ENCODE measurements at places on chromosomes 2 and 18. TPM values are rescaled to one million over a fixed set of nuclear protein-coding genes. Genes with fewer than 3 reads are reported as not detected.

Gene CPO
- polyA plus RNA-seq, result 0.23 TPM

Gene CFC1
- polyA plus RNA-seq, result 0.48 TPM

Gene GAL3ST2
- polyA plus RNA-seq, result 0.25 TPM

Gene LIMS2
- 32.6 TPM for polyA plus RNA-seq

Gene GULP1
- polyA plus RNA-seq, result 16.4 TPM

Gene HOXD9
- polyA plus RNA-seq, result 5.3 TPM

Gene GLB1L
- 6.0 TPM for polyA plus RNA-seq

Gene SEMA4C
- polyA plus RNA-seq, result 39.1 TPM

Gene ONECUT2
- polyA plus RNA-seq, result 0.16 TPM

Gene RTP5
- 0.05 TPM for polyA plus RNA-seq

Gene MEP1B
- not detected for polyA plus RNA-seq

Gene GREB1
- polyA plus RNA-seq, result 10.5 TPM

Gene NXPH2
- polyA plus RNA-seq, result 8.4 TPM

Gene HOXD4
- 8.1 TPM for polyA plus RNA-seq

Gene SPP2
- not detected for polyA plus RNA-seq

Gene CLEC4F
- polyA plus RNA-seq, result 0.15 TPM

Gene DTNA
- polyA plus RNA-seq, result 71.5 TPM

Gene MAPK4
- 4.3 TPM for polyA plus RNA-seq

Gene NRBP1
- 120 TPM for polyA plus RNA-seq

Gene NYAP2
- polyA plus RNA-seq, result 0.05 TPM

Gene CHRNG
- 75.0 TPM for polyA plus RNA-seq

Gene HRH4
- not detected for polyA plus RNA-seq

Gene GKN2
- polyA plus RNA-seq, result not detected

Gene NTSR2
- polyA plus RNA-seq, result not detected

Gene CFAP210
- 0.18 TPM for polyA plus RNA-seq

Gene AQP12B
- 1.7 TPM for polyA plus RNA-seq

Gene GPR45
- not detected for polyA plus RNA-seq

Gene FAM237A
- polyA plus RNA-seq, result not detected

Gene KATNAL2
- polyA plus RNA-seq, result 8.1 TPM

Gene VWA3B
- 0.43 TPM for polyA plus RNA-seq

Gene CD28
- polyA plus RNA-seq, result 2.9 TPM

Gene SKA1
- polyA plus RNA-seq, result 6.6 TPM

Gene ADAM23
- 8.0 TPM for polyA plus RNA-seq

Gene OXER1
- 5.8 TPM for polyA plus RNA-seq

Gene CNGA3
- polyA plus RNA-seq, result 0.47 TPM

Gene IDH1
- 39.2 TPM for polyA plus RNA-seq

Gene METTL8
- polyA plus RNA-seq, result 14.4 TPM

Gene CPLX4
- polyA plus RNA-seq, result not detected

Gene LDLRAD4
- 14.4 TPM for polyA plus RNA-seq

Gene LRATD1
- polyA plus RNA-seq, result 11.6 TPM

Gene RNF125
- 13.3 TPM for polyA plus RNA-seq

Gene RESP18
- polyA plus RNA-seq, result not detected

Gene CCDC178
- polyA plus RNA-seq, result 0.84 TPM

Gene ENOSF1
- polyA plus RNA-seq, result 35.9 TPM

Gene FEV
- 0.54 TPM for polyA plus RNA-seq

Gene TWIST2
- 3.4 TPM for polyA plus RNA-seq

Gene TCF7L1
- polyA plus RNA-seq, result 41.3 TPM

Gene GKN1
- polyA plus RNA-seq, result 0.15 TPM
